ENCODE measurements at places on chromosomes 6 and 20.

GRCh38 chr6:125191916-125192609 lies 38.5 kb downstream of the TPD52L1 start:
- peak; percentile 94 for DNase-seq

- no peak for DNase-seq
Observed at GRCh38 chr6:116351101-116351500, 19.6 kb upstream of the DSE start.

- no peak for DNase-seq
Observed at GRCh38 chr6:37552267-37552666, 52.6 kb upstream of the CCDC167 start.

GRCh38 chr20:47111576-47111975 lies 216.9 kb downstream of the EYA2 start:
- no peak for DNase-seq

- DNase-seq = no peak
Observed at GRCh38 chr6:19153270-19153980, 683.7 kb upstream of the ID4 start.

DNA sequence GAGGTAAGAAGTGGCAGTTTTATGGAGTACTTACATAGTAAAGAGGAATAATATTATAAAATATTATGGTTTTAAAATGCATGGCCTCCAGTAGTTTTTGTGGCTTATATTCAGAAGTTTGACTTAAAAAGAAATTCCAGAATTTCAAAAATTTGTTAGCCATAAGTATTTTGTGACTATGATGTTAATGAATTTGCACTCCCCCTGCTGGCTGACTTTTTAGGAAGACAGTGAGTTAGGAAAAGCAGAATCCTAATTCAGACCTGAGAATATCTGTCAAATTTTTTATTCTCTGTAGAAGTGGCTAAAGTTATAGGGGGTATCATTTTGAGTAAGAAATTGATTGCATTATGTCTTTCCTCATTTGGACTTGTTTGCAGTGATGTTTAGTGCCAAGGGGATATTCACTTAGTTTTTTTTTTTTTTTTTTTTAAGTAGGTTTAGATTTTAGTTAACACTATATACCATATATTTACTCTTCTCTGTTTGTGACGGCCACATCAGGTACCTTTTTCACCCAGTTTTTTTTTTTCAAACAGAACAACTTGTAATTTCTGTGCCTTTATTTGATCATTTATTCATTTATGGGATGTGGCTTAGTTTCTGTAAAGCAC lies 40.8 kb downstream of the ZFAND3 start:
- DNase-seq = no peak

- no peak for DNase-seq
Observed at GRCh38 chr20:59258221-59258621, 42.2 kb upstream of the EDN3 start.

- DNase-seq = no peak
Observed at GRCh38 chr20:36847009-36847709, 28.8 kb upstream of the TLDC2 start.

DNA sequence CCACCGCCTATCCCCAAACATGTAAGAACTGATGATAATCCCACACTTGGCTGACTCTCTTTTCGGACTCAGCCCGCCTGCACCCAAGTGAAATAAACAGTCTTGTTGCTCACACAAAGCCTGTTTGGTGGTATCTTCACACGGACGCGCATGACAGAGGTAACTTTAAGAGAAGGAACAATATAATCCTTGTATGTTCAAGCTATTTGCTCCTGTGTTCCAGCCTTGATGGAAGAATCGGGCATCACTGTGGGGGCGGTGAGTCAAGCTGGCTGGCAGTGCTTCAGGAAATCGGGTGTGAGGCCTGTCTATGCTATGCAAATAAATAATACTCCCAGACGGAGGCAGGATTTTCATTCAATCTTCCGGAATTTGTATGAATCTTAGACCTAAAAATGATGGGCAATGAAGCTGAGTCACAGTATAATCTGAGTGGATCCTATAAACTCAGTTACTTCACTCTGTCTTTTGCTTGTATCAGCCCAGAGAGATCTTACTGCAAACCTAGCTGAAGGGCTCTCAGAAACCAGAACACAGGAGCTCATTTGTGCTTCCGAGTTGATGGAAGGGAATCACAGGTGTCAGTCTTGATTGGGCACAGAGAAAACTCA lies 45.2 kb upstream of the NT5E start:
- DNase-seq = no peak

Measured in NCI-H2029 treated with DMSO at 0.1 percent for 48 hours (cell line).